Hematopoietic multipotent progenitor cell treated with erythropoietin and hydrocortisone succinate and interleukin-3 and kit ligand, for 6 days (in vitro differentiated cells): ENCODE measurements at places on chromosomes 6 and 20.

DNA sequence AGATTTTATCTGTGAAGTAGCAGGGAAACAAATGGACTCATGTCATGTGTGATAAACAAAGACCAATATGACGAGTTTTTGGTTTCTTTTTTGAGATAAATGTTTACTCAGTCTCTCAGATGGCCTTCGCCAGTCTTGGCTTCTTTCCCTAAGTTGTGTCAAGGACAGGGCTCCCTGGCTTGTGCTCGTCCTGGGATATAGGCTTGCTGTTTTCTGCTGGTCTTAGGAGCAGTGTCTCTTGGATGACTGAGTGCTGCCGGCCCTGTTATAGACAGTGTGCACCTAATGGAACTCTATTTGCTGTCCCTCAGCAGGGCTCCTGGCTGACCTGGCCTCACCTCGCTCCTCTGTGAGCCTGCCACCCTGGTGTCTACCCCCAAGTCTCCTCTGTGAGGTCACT, 324.1 kb upstream of the SYNCRIP start:
- DNase-seq: no peak

DNA sequence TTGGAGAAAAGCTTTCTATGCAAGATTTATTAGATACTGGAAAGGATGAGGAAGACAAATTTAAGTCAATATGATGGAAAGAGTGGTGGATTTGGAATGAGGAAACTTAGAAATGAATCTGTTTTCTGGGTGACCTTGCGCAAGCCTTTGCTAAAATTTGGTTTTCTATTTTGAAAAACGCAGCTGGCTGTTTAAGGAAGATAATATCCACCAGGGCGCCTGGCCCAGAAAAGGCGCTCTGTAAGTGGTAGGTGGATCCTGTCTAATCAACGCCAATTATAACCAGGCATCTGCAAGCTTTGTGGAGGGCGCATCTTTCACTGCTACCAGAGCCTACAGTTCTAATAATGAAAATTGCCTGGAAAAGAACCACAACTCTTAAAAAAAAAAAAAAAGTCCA, 398 bp upstream of the SPATS1 start:
- peak; percentile 75 for DNase-seq

DNA sequence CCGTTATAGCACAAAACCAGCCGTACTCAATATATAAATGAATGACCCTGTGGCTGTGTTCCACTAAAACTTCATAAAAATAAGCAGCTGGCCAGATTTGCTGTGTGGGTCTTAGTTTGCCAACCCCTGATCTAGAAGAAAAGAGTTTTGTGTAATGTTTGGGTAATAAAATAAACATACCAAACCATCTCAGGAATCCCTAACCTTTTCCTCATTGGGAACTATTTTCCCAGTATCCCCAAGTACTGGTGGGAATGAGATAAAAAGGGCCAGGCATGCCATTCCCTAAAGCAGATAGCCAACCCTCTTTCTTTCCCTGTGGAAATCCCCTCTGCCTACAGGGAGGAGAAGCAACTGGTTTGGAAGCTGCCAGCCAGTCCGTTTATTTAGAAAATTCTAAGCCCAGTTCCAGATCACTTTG, 169.1 kb upstream of the AKAP12 start:
- DNase-seq: no peak

- DNase-seq: peak; percentile 59
Measured at GRCh38 chr6:118768904-118769325, 117.5 kb upstream of the CEP85L start.

GRCh38 chr6:154792761-154793160, 59.5 kb downstream of the SCAF8 start:
- DNase-seq: no peak

GRCh38 chr6:114648847-114649246, 306.0 kb upstream of the HS3ST5 start:
- DNase-seq: no peak

DNA sequence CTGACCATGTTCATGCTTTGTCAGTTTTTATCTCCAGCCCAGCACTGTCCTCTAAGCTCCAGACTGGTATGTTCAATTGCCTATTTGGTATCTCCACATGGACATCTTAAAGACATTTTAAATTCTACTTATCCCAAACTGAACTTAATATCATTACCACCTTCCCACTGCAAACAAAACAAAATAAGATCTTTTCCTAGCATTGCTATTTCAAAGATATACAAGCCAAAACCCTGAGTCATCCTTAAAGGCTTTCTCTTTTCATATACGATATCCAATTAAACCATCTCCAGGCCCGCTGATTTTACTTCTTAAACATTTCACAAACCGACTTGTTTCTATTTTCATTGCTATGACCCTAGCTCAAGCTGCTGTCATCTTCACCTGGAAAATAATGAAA, 35.1 kb upstream of the HS3ST5 start:
- DNase-seq: no peak

- DNase-seq: no peak
Measured at GRCh38 chr6:135233686-135234491, 52.8 kb downstream of the MYB start.
